ENCODE measurements at places on chromosomes 1 and 21.

DNA sequence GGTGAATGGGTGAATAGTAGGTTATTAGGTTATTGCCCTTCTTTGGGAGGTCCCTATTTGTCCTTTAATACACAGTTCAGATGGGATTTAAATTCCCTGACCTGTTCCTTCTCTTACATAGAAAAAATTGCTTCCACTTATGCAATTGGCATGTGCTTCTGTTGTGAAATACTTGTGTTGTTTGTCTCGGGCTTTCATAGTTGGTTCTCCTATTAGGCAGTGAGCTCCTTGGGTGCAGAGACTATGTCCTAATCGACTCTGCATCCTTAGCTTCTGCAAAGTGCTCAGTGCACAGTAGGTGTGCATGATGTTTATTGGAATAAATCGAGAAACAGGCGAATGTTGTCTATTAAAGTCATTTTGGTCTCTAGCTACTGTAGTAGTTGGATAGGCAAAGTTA is 1.3 kb upstream of the PDE4B start:
- no peak for DNase-seq

DNA sequence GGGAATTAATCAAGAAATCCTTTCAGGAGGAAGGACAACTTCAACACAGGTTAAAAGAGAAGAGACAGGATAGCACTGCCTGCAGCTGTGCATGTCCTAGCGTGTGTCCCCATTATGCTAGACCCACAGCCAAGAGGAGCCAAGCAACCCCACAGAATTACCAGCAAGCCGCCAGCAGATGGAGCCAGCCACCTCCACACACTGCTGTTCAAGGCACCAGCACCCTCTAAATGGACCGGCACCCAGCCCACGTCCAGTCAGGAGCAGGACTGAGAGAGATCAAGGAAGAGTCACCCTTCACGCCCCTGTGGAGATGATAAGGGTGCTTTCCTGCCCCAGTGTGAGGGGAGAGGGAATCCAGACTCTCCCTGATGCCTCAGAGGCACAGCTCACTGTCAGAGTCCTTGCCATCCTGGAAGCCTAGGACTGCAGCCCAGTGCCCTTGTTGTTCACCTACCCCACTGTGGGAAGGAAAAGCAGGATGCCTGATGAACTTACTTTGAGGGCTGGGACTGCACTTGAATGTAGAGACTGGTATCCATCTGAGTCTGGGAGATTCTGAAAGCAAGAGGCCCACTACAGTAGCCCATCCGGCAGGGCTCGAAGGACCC is 37.1 kb upstream of the CTTNBP2NL start:
- DNase-seq: peak; percentile 47

DNA sequence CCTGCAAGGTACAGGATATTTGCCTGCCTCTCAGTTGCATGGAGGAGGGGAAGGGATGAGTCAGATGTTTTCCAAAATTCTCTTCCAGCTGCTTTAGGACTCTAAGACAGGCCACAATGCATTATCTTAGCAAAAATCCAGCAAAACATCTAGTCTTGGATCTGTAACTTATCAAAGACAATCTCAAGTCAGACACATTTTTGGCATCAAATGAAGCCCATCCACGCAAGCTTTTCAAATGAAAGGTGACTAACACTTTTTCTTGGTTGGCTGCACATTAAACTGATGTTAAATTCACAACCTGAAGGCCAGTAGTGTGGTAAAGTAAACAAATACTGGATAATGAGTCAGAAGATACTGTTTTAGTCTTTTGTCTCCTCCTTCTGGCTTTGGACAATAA is 21.3 kb downstream of the FAM78B start:
- DNase-seq: no peak

DNA sequence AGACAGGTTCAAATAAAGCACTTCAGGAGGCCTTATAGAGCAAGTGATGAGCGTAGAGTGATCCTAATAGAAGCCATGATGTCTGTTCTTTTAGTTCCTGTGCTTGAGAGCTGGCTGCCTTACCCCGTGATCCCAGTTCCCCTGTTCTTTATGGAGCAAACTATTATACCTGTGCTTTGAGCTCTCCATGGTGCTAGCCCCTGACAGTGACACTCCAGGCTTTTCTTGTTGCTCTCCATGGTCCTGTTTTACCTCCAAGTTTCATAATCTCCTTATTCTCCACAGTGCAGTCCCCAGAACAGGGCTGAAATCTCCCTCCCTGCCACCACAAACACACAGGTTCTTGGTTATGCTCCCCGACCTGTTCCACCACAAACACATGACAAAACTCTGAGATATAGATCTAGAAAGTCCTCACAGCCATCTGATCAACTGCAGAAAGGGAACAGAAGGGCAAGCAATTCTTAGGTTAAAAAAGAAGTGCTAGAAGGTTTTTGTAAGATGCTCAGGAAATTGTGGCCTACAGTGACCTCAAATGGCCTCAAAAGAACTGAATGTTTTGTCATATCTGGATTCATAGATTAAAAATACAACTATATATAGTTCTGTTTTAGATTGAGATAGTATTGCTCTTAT is 6.0 kb downstream of the CADM3 start:
- no peak for DNase-seq

DNA sequence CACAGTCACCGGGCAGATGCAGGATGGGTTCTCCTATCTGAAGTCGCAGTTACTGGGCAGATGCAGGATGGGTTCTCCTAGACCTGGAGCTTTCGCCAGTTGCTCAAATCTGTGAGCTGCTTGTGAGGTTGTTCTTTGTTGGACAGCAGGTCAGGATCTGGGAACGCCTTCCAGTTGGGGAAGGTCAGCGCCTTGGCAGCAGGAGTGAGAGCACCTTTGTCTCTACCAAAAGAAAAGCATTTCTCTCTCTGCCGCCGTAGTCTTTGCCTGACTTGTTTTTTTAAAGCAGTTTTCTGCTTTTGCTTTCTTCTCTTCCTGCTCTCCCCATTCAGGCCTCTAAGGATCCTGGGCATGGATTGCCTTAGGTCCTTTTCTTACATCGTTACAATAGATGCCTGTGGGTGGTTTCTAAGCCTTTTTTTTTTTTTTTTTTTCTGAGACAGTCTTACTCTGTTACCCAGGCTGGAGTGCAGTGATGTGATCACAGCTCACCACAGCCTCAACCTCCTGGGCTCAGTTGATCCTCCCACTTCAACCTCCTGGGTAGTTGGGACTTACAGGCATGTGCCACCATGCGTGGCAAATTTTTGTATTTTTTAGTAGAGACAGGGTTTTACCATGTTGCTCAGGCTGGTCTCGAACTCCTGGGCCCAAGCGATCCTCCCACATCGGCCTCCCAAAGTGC is 15.7 kb downstream of the PEX14 start:
- DNase-seq: no peak

DNA sequence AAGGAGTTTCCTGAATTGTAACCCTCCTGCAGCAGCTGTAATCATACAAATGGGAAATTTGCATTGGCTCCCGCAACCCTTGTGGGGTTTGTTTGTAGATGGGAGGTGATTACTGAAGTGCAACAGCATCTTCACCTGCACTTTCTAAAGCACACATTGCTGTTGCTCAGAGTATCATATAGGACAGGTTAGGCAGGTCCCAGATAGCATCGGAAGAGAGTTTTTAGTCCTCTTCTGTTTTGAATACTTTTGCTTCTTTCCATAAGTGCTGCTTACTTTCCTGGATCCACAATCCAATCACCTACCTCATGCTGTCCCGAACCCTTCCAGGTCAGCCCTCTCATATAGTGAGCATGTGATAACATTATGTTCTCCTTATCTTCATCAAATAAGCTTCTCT is 300.4 kb downstream of the PTPRC start:
- DNase-seq: no peak

Data from BE2C (cell line).